ENCODE measurements at places on chromosomes 2 and 18. TPM values are rescaled to one million over a fixed set of nuclear protein-coding genes. Genes with fewer than 3 reads are reported as not detected.

GRCh38 chr2:30666266-30666874 lies 140.9 kb downstream of the CAPN13 start:
- DNase-seq: no peak

DNA sequence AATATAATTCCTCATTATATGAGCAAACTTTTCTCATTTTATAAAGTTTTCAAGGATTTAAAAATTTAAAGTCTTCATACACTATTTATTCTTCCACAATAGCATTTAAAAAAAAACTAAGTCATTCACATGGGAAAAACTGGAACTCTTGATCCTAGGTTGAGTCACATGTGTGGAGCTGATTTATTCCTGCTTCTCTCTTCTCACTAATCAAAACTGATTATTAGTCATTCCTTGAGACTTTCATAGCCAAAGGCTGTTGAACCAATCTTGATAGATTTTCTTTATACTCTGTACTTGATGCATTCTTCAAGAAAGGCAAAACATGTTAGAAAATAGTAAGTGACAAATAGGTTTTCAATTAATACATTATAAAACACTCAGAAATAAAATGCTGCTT lies 27.4 kb downstream of the NR4A2 start:
- DNase-seq: no peak

GRCh38 chr18:61755555-61755954 lies 137.3 kb downstream of the RNF152 start:
- DNase-seq: no peak

DNA sequence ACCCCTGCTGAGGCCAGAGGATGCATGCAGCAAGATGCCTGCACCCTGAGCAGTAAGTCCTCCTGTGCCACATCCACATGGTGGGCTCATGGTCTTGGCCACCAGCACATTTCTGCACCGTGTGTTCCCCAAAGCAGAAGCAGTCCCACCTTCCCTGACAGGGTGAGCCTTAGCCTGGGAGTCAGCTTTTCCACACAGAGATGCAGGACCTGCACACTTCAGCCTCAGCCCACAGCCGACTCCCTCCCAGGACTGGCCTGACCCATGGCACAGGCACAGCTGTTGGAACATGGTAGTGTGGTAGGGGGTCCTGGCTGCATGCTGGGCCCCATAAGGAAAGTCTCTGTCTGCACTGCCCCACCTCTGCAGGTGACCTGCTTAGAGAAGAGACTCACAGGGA lies 5.0 kb downstream of the SNED1 start:
- no peak for DNase-seq

DNA sequence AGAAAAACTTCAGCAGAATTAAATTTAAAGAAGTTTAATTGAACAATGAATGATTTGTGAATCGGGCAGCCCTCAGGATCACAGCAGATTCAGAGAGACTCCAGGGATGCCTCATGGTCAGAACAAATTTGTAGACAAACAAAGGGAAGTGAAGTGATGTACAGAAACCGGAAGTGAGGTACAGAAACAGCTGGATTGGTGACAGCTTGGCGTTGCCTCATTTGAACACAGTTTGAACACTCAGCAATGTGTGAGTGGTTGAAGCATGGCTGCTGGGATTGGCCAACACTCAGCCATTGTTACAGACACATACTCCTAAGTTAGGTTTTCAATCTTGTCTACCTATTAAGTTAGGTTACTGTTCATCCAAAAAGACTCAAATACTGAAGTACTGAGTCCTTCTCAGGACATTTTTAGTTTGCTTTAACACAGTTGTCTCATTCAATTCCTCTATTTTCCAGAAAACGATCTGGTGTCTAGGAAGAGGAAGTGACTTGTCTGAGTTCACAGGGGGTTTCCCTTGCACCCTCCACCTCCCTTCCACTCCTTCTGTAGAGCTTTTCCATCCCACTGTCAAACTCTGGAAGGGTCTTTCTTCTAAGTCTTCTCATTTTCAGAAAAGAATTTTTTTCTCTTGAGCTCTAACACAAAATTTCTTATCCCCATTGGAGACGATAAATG lies 137.9 kb downstream of the SLC4A3 start:
- DNase-seq: no peak

- no peak for DNase-seq
Measured at GRCh38 chr2:225122583-225123486, 80.6 kb upstream of the DOCK10 start.

GRCh38 chr2:173264603-173265366 lies 89.9 kb upstream of the CDCA7 start:
- DNase-seq: no peak

DNA sequence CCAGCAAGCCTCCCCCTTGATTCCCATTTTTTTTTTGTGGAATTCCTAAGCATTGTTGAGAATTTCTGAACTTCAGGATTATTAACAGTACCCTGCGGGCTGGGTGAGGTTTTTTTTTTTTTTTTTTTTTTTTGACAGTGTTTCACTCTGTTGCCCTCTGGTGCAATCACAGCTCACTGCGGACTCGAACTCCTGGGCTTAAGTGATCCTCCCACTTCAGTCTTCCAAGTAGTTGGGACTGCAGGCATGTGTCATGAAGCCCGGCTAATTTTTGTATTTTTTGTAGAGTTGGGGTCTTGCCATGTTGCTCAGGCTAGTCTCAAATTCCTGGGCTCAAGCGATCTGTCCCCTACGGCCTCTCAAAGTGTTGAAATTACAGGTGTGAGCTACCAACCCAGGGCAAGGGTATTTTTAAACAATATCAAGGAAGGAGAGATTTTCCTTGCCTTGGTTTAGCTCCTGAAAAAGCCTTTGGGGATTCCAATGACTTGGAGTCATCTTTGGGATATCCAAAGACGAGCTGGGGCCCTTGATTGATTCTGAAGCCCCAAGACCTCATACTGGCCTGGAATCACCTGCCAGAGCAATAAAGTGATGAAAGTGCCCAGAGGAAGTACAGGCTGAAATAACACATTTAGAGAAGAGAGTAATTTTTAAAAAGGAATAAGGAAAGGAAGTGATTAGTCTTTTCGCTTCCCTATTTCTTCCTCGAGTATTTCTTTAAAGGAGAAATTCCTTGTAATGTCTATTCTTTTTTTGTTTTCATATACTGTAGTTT lies 240.2 kb downstream of the TGIF1 start:
- DNase-seq: no peak

DNA sequence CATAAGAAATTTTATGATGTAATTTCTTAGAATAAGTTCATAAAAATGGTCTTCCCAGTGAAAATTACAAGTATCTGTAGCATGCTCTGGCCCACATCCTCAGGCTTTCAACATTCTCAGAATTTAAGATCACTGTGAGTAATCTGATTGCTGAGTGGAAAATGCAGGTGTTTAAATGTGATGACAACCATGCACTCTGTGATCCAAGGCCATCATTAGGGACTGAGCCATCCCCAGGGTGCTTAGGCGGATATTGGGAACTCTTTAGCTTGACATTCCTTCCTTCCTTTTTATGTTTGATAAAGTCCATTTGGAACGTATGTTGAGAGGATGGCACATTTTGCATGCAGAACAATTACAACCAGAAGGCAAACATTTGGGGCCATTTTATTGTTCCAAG lies 95.5 kb downstream of the ARL4C start:
- DNase-seq: no peak

The PLA2R1 gene
- 65.5 TPM for polyA plus RNA-seq

- peak; percentile 36 for DNase-seq
Measured at GRCh38 chr2:212451786-212452231, 86.8 kb downstream of the ERBB4 start.

GRCh38 chr2:107128381-107128780 lies 242.4 kb upstream of the ST6GAL2 start:
- DNase-seq: no peak

The CPLX4 gene
- polyA plus RNA-seq: 0.11 TPM

GRCh38 chr2:12637754-12638153 lies 79.0 kb upstream of the TRIB2 start:
- DNase-seq: no peak

- DNase-seq: no peak
Measured at GRCh38 chr2:182949572-182950189, 83.2 kb upstream of the FRZB start.

DNA sequence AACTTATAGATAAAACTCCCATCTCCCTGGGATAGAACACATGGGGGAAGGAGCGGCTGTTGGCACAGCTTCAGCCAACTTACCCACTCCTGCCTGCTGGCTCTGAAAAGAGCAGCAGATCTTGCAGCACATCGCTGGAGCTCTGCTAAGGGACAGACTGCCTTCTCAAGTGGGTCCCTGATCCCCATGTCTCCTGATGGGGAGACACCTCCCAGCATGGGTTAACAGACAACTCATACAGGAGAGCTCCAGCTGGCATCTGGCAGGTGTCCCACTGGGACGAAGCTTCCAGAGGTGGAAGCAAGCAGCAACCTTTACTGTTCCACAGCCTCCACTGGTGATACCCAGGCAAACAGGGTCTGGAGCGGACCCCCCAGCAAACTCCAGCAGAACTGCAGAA lies 673.3 kb downstream of the NRXN1 start:
- DNase-seq: no peak

The FLACC1 gene
- 1.0 TPM for polyA plus RNA-seq

GRCh38 chr2:23826771-23827170 lies 100.2 kb downstream of the ATAD2B start:
- no peak for DNase-seq

DNA sequence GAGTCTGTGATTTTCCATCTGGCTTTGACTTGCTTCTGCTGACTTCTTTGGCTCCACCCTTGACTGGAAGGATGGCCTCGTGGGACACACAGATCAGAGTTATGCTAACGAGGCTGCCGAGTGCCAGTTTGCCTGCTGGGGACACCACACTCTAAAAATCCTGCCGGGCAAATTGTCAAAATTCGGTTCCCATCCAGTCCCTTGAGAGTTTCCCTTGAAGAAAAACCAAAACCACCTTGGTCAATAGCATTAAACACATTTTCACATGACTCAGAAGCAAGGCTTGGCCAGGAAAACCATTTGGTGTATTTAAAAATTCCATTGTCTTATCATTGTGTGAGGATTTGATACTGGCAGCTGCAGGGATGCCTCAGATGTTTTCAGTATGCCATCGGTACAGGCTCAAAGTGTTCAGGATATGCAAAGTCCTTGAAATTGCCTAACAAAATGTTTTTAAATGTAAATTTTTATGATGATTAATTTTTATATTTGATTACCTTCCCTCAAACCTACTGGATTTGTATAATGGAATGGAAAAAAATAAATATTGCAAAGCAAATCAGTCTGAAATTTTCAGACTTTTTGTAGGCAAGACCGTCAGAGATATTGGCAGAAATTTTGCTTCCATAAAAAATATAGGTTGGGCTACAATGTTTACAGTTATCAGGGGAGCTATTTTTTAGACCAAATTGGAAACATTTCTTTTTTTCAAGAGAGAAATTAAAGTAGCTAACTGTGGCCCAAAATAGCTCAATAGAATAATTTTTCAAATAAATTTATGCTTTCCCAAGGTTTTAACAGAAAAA lies 41.6 kb downstream of the KCNE4 start:
- no peak for DNase-seq

The PUM2 gene
- 113 TPM for polyA plus RNA-seq

- DNase-seq: no peak
Measured at GRCh38 chr2:53584986-53585385, 182.6 kb upstream of the CHAC2 start.

The ERFE gene
- 4.3 TPM for polyA plus RNA-seq

DNA sequence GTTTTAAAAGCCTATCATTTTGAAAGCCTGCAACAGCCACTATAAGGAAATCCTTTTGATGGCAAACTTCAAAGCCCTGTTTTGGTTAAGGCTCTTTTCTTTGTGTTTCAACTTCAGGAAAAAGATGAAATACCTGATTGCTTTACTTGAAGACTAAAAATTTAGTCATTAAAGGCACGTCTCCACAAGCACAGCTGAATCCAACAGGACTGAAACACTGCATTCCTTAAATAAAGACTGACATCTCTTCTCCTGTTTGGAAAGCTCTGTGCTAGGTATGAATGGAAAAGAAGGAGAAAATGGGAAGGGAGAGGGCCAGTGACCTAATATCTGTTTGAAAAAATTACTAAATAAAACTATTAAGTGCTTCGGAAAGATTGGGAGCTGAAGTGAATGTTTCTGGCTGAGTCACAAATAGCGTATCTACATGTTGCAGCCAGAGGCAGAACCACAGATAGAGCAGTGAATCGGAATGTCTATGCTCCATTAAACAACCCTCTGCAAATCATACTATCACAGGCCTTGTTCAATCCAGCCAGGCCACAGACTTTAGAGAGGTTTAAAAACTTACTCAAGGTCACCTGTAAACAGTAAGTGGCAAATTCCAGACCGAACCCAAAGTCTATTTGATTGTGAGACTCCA lies 21.1 kb upstream of the RALBP1 start:
- no peak for DNase-seq
